Spinal cord (tissue), 10 donors: ENCODE measurements at places on chromosomes 3 and 15. TPM values are rescaled to one million over a fixed set of nuclear protein-coding genes. Genes with fewer than 3 reads are reported as not detected.

The GOLGA6B gene
- not detected for polyA plus RNA-seq

The UBR1 gene
- polyA plus RNA-seq = 22.2 TPM

GRCh38 chr3:65196663-65197062 is 508.9 kb upstream of the ADAMTS9 start:
- peak; percentile 39 for DNase-seq

DNA sequence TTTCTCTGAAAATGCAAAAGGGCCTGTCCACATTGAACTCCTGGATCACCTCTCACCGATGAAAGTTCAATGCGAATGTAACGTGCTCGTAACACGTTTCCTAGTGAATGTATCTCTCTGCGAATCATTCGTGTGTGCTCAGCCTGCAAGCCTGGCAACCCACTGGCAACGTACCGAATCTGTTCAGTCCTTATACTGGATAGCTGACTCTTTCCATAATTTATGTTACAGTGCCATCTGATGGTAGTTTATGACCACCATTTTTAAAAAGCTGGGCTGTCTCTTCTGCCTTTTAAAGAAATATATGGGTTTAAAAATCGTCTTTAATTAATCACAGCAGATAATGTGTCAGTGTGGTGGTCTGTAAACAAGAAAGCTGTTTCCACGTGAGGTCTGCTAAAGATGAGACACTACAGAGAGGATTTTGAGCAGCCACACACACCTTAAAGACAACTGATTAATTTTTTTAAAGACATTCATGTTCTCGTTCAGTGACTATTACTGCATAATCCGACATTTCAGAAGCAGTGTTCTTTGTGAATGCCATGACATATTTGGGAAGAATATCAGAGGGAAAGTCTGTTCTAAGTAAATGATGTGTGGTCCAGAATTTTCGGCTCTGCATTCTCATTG is 69.4 kb upstream of the FOXP1 start:
- DNase-seq = peak; percentile 89

GRCh38 chr3:184470551-184470950 is 90.7 kb downstream of the CHRD start:
- no peak for DNase-seq

GRCh38 chr3:106302451-106303221 is 433.8 kb upstream of the CBLB start:
- DNase-seq = no peak

GRCh38 chr15:35755237-35755802 is 209.4 kb upstream of the DPH6 start:
- no peak for DNase-seq

DNA sequence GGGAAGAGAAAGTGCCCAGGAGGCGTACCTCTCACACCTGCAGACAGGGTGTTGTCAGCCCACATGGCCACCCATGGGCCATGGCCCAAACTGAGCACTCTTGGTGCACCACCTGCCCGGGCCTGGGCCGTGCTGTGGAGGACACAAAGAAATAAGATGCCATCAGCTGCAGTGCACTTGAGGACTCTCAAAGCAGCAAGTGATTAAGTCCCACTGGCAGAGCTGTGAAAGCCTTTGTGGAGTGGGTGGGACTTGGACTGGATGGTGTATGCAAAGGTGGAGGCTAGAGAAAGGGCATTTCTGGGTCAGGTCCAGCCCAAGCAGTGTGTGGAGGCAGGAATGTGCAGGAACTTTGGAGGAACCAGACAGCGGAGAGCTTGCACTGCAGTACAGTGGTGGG is 122.3 kb downstream of the MEGF11 start:
- DNase-seq = peak; percentile 18

- DNase-seq = no peak
These were observed 2.2 kb downstream of the LTK start for GRCh38 chr15:41511331-41511898.

GRCh38 chr3:42250761-42251160 is 15.2 kb downstream of the CCK start:
- no peak for DNase-seq

DNA sequence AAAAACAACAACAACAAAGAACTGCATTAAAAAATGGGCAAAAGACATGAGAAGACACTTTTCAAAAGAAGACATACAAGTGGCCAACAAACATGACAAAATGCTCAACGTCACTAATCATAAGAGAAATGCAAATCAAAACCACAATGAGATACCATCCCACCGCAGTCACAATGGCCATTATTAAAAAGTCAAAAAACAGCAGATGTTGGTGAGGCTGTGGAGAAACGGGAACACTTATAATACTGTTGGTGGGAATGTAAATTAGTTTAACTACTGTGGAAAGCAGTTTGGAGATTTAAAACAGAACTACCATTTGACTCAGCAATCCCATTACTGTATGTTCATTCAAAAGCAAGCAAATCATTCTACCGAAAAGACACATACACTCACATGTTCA is 15.1 kb downstream of the EIF1B start:
- no peak for DNase-seq

GRCh38 chr15:60155661-60156060 is 151.6 kb downstream of the FOXB1 start:
- no peak for DNase-seq

DNA sequence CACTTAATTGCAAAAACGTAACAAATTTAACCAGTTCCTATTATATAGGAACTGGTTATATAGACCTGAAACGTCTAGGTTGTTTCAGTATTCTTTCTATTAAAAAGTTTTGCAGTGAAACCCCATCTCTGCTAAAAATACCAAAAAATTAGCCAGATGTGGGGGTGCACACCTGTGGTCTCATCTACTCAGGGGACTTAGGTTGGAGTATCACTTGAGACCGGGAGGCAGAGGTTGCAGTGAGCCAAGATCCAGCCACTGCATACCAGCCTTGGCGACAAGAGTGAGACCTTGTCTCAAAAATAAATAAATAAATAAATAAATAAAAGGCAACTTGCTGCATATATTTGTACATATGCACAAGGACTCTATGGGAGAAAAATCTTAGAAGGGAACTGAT is 387.0 kb downstream of the TUSC7 start:
- no peak for DNase-seq

DNA sequence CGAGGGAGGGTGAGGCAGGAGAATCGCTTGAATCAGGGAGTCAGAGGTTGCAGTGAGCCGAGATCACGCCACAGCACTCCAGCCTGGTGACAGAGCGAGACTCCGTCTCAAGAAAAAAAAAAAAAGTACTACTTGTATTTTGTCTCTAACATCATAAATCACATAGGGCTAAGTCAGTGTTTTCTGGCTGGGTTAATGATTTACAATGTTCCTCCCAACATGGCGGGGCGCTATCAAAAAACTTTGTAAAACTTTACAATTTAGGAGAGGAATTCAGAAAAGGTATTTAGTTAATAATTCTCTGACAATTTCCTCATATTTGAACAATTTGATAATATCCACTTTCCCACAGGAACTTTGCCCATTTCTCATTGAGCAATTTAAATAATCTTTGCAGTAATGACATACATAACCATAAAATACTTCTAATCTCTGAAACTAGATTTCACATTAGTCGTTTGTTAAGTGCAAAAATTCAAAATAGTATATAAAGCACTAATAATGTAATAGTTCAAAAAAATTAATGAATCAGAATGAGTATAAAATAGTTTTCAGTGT is 26.6 kb upstream of the B3GNT5 start:
- no peak for DNase-seq

- DNase-seq = no peak
These were observed 620.0 kb upstream of the ZNF385D start for GRCh38 chr3:22371036-22371435.

GRCh38 chr3:71708476-71709105 is 16.6 kb downstream of the EIF4E3 start:
- DNase-seq = no peak
